Cortex of kidney (tissue), 1 donor: ENCODE measurements at places on chromosomes 1 and 21.

GRCh38 chr1:159171254-159171687 is at the start of gene CADM3:
Gene CADM3, plus strand, starts transcription at chr1:159171615. Its CDS starts 151 bp downstream, at chr1:159171766.
- DNase-seq: no peak

GRCh38 chr1:167775178-167775577 is 53.4 kb downstream of the MPZL1 start:
- DNase-seq: no peak

- no peak for DNase-seq
Observed at GRCh38 chr1:92134331-92134730, 54.2 kb downstream of the BTBD8 start.

- no peak for DNase-seq
Observed at GRCh38 chr1:2189459-2190425, 4.8 kb downstream of the FAAP20 start.

DNA sequence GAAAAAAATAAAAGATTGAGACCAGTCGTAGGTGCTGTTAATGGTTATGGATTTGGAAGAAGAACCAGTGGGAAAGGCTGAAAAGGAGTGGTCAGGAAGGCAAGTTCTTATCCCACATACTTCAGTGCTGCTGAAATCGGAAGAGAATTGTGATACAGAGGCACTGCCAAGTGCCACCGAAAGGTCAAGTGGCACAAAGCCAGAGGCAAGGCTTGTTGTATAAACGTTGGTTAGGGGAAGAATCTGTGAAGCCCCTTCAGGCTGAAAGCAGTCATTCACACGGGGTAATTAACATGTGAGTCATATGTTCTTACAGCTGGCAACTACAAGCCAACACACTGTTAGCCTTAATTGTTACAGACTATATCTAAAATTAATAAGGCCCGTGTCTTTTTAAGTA is 48.8 kb downstream of the ZBTB40 start:
- no peak for DNase-seq

GRCh38 chr1:162908780-162909179 is 47.8 kb upstream of the CCDC190 start:
- DNase-seq: no peak

DNA sequence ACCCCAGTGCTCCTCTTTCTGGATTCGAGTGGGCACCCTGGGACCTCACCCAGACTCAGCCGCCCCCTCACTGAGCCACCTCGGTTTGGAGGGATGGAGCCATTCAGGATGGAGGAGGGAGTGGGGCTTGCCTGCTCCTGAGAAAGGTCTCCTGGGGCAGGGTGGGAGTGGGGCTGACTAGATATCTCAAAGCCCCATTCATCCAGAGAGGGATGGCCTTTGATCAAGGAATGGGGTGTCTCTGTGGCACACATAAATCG is 10.1 kb upstream of the SPSB1 start:
- no peak for DNase-seq

- DNase-seq: no peak
Observed at GRCh38 chr21:36528716-36529115, 48.8 kb upstream of the CLDN14 start.

- no peak for DNase-seq
Observed at GRCh38 chr1:51433972-51434510, 85.0 kb downstream of the EPS15 start.

- no peak for DNase-seq
Observed at GRCh38 chr1:33055210-33056008, 18.7 kb upstream of the AK2 start.

DNA sequence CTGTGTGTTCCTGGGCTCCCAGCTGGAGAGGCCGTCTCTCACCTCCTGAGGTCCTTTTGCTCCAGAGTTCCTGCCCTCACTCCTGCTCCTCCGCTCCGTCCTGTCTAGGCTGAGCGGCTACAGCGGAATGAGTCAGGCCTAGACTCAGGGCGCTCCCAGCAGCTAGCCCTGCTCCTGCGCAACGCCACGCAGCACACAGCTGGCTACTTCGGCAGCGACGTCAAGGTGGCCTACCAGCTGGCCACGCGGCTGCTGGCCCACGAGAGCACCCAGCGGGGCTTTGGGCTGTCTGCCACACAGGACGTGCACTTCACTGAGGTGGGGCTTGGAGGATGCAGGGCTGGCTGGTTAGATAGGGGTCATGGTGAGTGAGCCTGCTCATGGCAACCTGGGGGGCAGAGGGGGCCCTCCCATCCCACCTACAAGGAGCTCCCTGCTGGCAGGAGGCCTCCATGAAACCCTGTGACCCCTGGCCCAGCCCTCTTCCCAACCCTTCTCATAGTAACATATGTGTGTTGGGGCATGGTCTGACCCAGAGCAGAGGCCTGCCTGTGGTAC is 15.1 kb downstream of the PSRC1 start:
- DNase-seq: no peak

GRCh38 chr1:173093691-173094445 is 43.1 kb upstream of the TNFSF18 start:
- no peak for DNase-seq

- no peak for DNase-seq
Observed at GRCh38 chr21:43851593-43851992, 13.4 kb upstream of the AGPAT3 start.

GRCh38 chr1:156258859-156259258 is 11.0 kb upstream of the PAQR6 start:
- no peak for DNase-seq

- DNase-seq: no peak
Observed at GRCh38 chr1:165549973-165550372, 6.2 kb downstream of the LRRC52 start.

GRCh38 chr1:206866062-206866461 is 639 bp downstream of the IL20 start:
- DNase-seq: no peak

DNA sequence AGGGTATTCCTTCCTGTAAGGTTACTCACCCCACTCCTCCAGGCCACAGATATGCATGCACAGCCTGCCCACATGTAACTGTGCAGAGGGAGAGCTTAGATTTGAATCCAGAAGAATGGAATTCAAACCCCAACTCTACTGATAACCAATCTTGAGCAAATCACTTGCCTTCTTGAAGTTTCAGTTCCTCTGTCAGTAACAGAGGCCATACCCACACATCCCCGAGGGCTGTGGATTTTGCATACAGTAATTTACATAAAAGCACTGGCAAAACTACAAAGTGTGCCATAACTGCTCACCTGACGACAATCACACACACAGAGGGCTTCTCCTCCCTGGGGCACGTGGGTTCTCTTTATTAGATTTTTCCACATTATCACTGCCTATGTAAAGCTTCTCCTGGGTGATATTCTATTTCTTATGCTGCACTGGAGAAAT is 18.6 kb downstream of the CD247 start:
- DNase-seq: no peak

- DNase-seq: no peak
Observed at GRCh38 chr1:194214735-194215134, 1028.3 kb upstream of the B3GALT2 start.

GRCh38 chr1:203199002-203199401 is 12.5 kb upstream of the CHI3L1 start:
- DNase-seq: no peak

DNA sequence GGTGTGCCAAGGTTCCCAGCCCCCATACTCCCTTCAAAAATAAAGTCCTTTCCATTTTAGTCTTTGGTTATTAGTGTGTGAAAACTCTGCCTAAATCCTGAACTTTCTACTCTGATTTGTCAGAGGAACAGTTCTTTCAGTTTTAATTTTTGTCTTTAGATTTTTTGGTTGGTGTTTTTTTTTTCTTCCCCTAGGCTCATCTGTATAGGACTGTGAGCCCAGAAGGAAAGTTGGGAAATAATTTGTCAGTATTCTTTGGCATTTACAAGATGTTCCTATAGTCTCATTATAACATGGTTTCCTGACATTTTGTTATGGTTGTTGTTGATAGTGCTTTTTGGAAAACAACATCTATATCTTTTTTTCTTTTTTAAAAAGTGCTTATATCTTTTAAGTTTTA is 38.0 kb downstream of the LAMC1 start:
- no peak for DNase-seq

DNA sequence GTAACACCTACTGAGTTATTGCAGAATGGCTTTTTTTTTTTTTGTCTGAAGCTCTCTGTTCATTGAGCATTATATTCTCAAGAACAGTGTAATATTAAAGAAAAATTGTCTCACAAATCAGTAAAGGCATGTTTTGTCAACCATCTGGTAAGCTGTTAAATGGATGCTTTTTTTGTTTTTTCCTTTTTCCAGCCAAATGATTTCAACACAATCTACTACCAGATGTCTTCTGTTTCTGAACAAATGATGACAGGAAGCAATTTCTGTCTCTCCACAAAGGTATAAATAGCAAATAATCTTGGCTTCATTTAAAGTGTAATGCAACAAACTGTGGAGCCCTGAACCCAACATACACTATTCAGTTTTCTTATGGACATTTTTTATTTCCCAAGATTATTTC is 78.6 kb upstream of the RGS2 start:
- DNase-seq: no peak

DNA sequence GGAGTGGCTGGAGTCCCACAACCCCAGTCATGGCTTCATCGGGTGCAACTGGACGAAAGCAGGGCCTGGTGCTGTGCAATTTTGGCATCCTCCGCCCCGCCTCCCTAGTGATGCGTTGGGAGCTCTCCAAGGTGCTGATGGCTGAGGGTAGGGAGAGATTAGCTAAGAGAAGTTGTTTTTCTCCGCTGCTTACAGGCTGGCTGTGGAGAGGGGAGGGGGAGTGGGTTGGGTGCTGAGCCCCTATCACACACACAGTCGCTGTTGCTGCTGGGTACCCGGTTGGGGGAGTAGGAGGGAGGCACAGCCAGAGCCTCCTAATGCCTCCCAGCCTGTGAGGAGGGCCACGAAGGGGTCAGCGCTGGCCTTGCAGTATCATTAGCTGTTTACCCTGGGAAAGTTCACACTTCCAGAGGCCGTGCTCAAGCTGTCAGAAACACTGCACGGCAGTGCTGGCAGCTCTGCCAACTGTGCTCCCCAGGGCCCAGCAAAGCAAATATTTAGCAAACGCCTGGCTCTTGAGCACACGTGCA is 110.0 kb downstream of the GRIK3 start:
- no peak for DNase-seq

GRCh38 chr1:189311915-189312314 is 1165.7 kb downstream of the BRINP3 start:
- no peak for DNase-seq

- no peak for DNase-seq
Observed at GRCh38 chr21:30437010-30437565, 3.0 kb upstream of the KRTAP15-1 start.

DNA sequence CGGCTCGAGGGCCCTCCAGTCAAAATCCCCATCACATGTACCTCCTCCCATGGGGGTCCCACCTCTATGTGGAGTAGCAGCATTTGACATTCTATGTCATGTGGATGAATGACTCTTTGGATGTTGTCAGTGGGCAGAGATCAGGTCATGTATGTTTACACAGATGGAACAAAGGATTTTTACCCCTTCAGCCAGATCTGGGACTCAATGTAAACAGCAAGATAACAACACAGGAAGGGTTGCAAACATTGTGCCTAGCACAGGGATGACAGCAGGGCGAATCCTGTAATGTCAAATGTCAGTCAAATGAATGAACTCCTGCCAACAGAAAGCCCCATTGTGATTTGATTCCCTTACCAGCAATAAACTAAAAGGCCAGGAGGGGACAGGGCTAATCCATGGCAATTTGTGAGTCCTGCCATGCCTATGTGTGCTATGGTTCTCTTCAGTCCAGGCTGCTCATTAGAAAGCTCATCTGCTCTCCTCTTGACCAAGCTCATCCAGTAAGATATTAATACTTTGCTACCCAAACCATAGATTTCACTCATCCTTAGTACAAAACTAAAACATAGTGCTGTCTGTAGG is 60.3 kb downstream of the PGBD5 start:
- DNase-seq: no peak

DNA sequence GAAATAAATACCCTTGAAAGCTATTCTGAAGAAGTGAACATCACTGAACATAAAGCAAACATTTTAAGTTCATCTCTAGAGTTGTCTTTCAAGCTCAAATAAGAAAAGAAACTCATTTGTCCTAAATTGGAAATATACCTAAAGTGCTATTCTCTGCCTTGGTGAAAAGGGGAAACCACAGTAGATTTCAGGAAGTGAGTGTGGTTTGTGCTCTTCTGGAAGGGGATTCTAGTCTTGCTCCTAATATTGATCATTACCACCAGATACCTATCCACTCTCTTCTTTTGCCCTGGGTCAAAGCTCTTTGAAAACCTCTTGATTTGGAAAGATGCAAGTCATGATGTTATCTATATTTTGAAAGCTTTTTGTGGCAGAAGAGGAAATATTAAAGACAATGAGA is 798.1 kb downstream of the ADGRL2 start:
- DNase-seq: no peak

DNA sequence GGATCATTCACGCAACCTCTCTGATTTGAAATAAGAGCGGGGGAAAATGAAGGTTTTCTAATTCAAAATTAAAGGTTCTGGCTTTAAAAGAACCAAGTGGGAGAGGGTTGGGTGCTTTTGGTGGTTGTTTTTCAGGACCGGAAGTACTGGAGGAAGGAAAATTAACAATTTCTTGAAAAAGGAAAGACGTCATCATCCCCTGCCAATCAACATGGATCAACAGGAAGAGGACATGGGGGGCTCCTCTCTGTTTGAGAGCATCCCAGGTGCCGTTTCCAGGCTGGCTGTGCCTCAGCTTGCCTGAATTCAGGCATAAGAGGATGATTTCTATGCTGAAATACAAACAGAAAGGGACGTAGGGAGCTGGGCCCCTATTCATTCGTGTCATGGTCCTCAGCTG is 21.6 kb upstream of the NID1 start:
- no peak for DNase-seq

DNA sequence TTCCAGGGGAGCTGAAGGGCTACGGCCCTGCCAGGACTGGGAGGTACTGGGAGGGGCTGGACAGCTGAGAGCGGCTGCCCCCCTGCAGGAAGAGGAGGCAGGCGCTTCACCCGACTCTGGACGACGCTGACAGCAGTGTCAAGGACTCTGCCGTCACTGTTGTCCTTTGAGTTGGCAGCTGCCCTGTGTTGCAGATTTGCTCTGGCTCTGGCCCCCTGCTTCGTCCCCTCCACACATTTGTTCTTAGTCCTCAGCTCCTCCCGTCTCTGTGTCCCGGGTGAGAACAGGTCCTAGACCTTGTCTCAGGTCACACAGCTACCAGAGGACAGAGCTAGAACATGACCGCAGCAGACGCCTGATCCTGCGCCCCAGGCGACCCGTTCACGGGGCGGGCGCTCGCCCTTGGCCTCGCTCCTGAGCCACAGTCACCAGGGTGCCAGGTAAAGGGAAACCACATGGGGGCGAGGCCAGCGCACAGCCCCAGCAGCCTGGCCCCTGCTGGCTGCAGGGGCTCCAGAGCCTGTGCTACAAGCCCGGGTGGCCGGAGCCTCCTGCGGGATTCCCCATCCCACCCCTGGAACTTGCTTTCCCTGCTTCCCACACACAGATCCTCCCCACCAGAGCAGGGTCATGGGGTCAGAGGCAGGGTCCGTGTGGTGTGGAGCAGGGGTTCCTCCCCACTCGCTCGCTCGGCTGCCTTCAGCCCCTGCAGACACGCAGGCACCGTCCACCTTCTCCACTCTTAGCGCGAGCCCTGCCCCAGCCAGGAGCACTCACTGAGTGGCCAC is 10.7 kb upstream of the NPHP4 start:
- no peak for DNase-seq

DNA sequence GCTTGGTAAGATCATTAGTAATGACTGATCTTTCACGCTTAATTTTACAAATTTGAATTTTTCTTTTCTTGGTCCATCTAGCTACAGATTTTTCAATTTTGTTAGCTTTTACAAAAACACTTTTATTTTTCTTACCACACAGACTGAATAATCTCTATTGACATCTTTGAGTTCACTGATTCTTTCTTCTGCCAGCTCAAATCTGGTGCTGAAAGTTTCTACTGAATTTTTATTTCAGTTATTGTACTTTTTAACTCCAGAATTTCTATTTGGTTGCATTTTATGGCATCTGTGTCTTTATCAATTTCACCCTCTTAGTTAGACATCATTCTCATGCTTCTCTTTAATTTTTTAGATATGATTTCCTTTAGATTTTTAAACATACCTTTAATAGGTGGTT is 584.7 kb downstream of the LMO4 start:
- DNase-seq: no peak
